ENCODE measurements at places on chromosomes 1 and 21.
A peak's percentile ranks its signal among the peaks of the same experiment; 100 is the strongest.

- DNase-seq: no peak
Observed at GRCh38 chr1:29964718-29965533, 728.6 kb downstream of the PTPRU start.

GRCh38 chr1:152415454-152416227, 1.6 kb upstream of the CRNN start:
- DNase-seq: no peak

DNA sequence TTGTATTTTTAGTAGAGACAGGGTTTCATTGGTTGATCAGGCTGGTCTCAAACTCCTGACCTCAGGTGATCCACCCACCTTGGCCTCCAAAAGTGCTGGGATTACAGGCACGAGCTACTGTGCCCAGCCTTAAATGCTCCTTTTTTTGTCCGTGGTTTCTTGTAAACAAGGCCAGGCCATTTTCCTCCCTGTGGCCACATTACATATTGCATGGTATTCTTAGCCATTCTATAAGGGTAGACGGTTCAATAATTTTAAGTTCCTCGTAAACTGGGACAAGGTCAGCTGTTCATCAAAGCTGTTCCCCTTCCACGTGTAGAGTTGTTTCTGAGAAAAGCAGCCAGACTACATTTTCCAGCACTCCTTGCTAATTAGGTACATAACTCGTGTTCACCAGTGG, 10.3 kb upstream of the LUZP1 start:
- DNase-seq: peak; percentile 50

DNA sequence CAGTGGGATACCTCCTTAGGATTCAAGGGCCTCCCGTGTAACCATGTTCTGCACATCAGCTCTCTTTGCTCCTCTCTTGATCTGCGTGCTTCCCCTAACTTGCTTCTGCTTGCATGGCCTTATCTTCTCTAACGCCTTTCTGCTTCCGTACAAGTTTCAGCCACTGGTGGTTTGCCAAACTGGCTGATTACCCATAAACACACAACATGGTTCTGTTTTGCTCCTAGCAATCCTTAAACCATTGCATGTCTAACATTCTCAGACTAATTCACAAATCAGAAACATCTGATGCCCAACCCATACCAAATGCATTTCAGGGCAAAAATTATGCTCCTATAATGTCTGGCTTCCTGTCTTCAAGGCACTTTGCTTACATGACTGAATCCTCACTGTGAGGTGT, 166.4 kb downstream of the PBX1 start:
- no peak for DNase-seq

DNA sequence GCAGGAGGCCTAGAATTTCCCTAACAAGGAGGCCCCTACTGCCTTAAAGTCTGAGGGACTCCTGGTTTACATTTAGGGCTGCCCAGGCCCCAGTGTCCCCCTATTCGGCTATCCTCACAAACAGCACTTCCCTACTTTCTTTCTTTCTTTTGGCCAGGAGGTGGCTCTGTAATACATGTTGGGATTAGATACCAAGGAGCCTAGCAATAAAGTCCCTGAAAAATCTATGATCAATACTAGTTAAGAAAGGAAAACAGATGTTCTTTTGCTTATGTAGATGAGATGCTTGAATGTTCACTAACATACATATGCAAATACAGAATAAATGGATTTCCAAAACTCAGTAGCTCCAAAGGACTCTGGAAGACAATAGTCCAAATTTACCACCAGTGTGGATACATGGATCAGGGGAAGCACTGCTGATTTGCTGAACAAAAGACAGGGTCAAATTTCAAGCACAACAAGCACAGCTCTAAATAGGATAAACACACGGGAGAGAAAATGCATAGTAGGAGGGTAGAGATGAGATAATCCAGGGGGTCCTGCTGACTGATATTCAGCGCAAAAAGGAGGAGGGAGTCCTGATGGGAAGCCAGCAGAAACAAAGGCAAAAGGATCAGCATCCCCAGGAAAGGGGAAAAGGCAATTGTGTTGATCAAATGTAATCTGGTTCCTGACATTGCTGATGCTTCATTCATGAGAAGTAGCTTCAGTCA, 240.0 kb downstream of the NUF2 start:
- no peak for DNase-seq

GRCh38 chr21:36386031-36386642, 945 bp downstream of the CHAF1B start:
- no peak for DNase-seq

DNA sequence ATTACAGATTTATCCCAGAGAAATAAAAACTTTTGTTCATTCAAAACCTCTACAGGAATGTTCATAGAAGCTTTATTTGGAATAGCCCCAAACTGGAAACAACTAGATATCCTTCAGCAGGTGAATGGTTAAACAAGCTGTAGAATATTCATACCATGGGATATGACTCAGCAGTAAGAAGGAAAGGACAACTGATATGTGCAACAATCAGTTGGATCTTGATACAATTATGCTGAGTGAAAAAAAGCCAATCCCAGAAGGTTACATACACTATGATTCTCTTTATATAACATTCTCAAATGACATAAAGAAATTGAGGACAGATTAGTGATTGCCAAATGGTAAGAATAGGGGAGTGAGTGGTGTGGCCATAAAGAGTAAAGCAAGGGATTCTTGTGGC, 376.7 kb downstream of the S1PR1 start:
- no peak for DNase-seq

DNA sequence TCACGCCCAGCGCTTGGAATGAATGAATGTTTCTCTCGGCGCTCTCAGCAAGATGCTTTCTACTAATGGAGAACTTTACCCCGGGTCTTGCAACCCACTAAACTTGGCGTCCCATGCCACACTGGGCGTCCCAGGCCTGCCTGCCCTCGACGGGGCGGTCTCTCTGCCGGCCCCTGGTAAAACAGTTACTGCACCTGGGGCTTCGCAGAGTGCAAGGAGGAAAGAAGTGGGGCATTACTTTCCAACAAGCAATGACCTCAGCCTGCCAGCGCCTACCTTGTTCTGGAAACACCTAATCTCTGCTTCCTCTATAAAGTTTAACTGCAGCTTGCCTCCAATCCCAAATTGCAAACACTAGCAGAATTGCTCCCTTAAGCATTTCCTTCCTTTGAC, 27.8 kb upstream of the NFIA start:
- no peak for DNase-seq

DNA sequence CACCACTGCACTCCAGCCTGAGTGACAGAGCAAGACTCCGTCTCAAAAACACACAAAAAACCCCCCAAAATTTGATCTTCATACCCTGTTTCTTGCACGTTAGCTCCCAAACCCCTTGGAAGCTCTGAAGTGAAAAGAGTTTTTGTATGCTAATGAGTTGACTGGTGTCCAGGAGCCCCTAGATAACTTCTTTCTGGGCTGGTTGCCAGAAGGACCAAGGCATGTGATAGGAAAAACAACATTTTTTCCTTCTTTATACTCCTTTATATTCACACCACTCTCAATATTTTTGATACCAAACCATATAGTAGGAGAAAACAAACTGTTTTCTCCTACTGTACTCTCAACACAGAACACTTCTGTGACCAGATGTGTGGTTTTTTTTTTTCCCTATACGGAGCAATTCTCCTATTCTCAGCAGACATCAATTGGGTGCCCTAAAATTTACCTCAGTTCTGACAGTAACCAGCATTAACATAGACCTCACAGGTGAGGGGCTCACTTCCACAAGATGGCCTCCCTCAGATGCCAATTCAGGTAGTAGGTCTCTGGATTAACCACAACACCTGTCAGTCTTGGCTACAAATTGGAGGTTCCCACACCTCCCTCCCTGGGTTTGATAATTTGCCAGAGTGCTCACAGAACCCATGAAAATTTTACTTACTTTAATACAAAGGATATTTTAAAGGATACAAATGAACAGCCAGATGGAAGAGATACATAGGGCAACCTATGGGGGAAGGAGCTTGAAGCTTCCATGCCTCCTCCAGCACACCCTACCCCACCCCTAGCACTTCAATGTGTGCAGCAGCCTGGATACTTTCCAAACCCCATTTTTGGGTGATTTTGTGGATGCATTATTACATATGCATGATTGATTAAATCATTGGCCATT, 25.6 kb downstream of the ZYG11B start:
- DNase-seq: peak; percentile 84

DNA sequence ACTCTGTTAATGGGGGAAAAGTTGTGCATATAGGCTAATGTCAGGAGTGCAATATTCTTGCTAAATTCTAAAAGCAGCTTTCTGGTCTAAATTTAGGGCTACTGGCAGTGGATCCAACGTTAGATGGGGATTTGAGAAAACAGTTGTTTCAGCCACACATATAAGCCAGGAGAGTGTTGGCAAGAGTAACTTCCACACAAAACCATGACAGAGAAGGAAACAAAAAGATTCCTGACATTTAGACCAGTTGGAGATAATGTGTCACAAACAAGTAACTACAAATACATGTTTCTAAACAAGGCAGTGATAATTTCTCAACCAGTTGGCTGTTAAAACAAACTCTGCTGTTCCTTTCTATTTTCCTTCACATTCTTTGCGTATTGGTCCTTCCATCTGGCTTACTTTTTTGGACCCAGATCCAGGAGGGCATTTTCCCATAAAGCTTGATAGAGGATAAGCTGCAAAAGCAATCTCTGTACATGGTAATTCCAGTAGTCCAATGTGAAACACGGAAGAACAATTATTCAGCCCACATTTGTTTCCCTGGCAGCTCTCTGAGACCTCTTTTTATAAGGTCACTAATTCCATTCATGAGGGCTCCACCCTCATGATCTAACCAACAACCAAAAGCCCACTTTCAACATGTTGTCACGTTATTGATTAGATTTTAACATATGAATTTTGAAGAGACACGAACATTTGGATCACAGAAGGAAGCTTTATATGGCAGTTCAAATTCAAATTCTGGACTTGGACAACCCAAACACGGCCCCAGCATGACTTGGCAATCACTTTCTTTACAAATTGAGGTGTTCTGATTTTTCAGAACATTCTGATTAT, 1888.6 kb downstream of the MRPL39 start:
- DNase-seq: no peak

DNA sequence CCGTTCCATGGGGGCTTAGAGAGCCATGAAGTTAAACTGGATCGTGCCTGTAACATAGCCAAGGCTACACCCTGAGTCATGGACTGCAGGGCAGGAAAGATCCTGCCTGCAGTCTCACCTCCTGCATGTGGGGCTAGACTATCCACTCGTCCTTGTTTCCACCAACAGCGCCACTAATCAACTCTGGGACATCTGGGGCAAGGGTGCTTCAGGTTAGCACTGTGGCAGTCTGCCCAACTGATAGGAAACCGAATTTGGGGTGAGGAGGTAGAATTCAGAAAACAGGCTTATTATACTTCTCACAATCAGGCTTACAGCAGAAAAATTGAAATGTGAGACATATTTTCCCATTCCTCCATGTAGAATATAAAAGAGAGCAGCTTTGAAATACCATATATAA, 85.2 kb upstream of the ADAM30 start:
- DNase-seq: peak; percentile 18

GRCh38 chr1:119081267-119081666, 59.2 kb downstream of the WARS2 start:
- no peak for DNase-seq

- peak; percentile 50 for DNase-seq
Observed at GRCh38 chr21:41745971-41746743, 20.7 kb downstream of the RIPK4 start.

DNA sequence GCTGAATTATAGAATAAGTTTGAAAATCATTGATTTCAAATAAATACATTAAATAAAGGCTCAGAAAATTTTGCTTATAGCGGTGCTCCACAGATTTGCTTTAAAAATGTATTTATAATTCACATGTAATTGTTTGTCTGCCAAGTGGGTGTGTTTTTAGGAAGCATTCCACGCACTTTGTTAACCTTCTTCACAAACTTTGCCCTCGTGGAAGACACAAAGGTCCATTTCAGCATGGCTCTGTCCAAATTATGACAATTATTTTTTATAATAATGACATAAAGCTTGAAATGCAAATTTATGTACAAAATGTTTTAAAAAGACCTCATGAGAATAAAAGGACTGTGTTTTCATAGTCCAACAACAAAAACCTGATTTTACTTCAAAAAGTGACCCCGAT, 146.1 kb downstream of the GRIK1 start:
- DNase-seq: no peak

- no peak for DNase-seq
Observed at GRCh38 chr1:58627221-58627620, 50.2 kb upstream of the TACSTD2 start.

- no peak for DNase-seq
Observed at GRCh38 chr1:14597343-14598006, 1.0 kb upstream of the KAZN start.

GRCh38 chr1:228166170-228166936, 749 bp downstream of the IBA57 start:
- DNase-seq: peak; percentile 65

- DNase-seq: no peak
Observed at GRCh38 chr1:208335371-208336136, 91.4 kb upstream of the PLXNA2 start.

- no peak for DNase-seq
Observed at GRCh38 chr1:87167157-87167789, 161.4 kb upstream of the LMO4 start.

DNA sequence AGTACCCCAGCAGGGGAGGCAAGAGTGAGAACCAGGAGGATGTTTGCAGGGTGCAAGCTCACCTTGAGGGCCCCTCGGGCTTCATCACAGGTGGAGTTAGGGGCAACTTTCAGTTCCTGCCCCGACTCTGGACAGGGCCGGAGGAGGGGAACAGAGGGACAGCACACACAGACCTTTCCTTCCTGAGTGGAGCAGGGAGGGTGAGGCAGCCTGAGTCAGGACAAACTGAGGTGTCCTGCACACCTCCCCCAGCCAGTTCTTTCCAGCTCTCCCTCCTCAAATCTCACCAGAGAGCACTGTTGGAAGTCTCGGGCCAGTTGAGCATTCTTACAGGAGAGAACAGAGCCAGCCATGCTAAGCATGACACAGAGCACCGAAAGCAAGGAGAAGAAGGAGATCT, 1.5 kb downstream of the ENTREP3 start:
- no peak for DNase-seq

- DNase-seq: no peak
Observed at GRCh38 chr1:46335081-46335480, 5.5 kb upstream of the NSUN4 start.

- peak; percentile 22 for DNase-seq
Observed at GRCh38 chr1:236522937-236523703, 662 bp upstream of the LGALS8 start.

DNA sequence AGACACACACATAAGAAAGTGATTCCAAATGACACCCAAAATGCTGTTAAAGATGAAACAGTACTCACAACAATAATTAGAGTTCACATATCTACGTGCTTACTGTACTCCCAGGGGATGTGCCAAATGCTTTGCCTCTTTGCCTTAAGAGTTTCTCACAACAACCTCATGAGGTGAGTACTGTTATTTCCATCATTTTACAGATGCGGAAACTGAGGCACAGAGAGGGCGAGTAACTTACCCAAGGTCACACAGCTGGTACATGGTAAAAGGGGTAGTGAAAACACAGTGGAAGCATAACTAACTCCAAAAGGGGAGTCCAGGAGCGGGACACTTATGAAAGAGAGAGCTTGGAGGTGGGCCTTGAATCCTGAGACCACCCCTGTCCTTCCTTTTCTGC, 171.8 kb downstream of the ACTL8 start:
- no peak for DNase-seq
